NCI-H446 (cell line): ENCODE measurements at places on chromosomes 12 and 14.

DNA sequence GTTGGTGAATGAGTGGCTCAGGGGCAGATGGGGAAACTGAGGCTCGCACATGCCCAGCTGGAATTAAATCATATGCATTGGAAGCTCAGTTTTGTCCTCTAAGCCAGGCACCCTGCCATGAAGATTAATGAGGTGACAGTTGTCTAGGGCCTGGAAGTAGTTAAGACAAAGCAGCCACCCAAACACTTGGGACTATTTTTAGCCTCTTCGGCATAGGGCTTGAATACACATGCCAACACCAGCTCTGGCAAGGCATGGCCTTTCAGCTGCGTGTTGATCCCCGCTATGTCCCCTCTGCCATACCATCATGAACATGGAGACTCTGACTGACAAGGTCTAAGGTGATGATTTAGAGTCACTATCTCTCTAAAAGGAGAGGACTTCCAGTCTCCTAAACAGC lies 250.2 kb downstream of the KSR2 start:
- DNase-seq: no peak

DNA sequence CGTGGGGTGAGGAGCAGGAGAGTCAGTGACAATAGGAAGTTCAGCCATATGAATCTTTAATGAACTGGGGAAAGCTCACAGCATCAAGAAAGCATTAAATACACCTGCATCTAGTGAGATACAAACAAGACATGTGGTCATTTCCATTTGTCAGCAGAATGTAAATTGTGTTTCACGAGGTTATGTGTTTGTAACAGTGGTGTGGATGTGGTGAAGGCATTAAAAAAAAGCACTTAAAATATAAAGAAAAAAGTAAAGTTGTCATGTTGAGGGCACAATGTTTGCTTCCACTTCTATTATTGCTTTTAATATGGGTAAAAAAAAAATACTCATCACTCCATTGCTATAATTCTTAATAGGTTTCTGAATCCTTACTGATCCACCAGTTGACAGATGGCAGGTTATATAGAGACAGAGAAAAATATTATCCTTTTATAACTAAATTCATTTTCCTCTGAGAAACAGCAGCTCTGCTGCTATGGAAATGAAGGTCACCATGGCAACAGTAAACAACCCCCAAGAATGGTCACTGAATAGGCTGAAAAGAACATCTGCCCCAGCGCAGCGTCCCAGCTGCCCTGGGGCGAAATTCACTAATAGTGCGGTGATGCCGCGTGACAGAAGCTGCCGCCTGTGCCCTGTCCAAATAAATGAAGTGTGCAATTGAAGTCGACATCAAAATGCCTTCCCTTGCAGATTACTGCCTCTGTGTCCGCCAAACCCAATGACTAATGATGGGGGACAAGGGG lies 226.1 kb downstream of the FOXN3 start:
- DNase-seq: peak; percentile 70

GRCh38 chr12:10025236-10025635 lies 5.2 kb upstream of the CLEC9A start:
- DNase-seq: no peak

- no peak for DNase-seq
Observed at GRCh38 chr12:4203772-4204376, 69.7 kb upstream of the CCND2 start.

DNA sequence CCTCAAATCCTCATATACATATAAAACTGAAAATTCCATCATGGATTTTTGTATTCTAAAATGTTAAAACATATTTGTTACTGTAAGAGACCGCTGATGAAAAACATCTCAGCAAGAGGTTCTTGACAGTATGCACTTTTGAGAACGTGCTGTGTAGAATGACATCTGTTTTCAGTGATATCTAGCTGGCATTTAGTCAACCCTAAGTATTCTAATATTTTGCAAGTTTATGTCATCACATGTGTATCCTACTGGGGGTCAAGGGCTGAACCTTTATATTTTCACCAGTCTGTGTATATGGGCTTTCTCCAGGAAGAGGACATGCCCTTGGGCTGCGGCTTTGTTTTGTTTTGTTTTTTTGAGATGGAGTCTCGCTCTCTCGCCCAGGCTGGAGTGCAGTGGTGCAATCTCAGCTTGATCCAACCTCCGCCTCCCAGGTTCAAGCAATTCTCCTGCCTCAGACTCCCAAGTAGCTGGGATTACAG lies 22.0 kb upstream of the YARS2 start:
- DNase-seq: no peak

- DNase-seq: no peak
Observed at GRCh38 chr12:88313554-88313953, 171.4 kb downstream of the TMTC3 start.

DNA sequence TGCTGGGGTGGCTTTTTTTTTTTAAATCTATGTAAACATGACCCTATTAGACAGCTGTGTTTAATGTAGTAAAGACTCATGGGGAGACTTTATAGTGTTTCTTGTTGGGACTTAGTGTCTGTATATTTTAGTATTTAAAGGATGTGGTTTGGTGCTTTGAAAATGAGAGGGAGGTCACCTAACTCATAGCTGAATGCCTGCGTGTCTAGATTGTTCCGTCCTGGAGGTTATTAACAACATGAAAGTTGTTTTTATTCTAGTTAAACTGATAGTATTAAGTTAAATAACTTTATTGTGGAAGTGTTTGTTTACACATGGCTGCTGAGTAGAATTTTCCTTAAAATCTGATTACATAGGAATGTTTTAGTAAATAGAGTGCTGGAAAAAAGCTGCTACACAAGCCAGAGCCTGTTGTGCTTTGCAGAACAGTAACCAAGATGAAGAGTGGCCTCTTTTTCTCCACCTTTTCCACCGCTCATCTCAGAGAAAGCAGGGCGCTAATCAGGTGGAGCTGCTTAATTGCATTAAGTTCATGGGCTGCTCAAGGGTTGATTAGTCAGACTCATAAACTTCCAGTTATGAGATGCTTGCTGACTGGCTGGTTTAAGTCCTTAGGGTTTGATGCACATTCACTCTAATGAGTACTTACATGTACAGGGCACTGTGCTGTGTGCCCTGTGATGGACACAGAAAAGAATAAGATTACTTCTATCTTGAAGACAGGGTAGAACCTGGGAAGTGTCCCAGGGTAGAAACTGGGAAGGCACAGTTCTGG lies 62.7 kb downstream of the FBXO34 start:
- no peak for DNase-seq

GRCh38 chr14:68978172-68978911 lies 760 bp downstream of the ACTN1 start:
- DNase-seq: no peak

GRCh38 chr12:49036029-49036428 lies 17.5 kb upstream of the PRKAG1 start:
- no peak for DNase-seq

- no peak for DNase-seq
Observed at GRCh38 chr14:95229749-95230148, 72.4 kb upstream of the DICER1 start.

- no peak for DNase-seq
Observed at GRCh38 chr12:45828402-45828801, 98.9 kb downstream of the ARID2 start.

- no peak for DNase-seq
Observed at GRCh38 chr14:89681086-89682018, 264.3 kb upstream of the FOXN3 start.

DNA sequence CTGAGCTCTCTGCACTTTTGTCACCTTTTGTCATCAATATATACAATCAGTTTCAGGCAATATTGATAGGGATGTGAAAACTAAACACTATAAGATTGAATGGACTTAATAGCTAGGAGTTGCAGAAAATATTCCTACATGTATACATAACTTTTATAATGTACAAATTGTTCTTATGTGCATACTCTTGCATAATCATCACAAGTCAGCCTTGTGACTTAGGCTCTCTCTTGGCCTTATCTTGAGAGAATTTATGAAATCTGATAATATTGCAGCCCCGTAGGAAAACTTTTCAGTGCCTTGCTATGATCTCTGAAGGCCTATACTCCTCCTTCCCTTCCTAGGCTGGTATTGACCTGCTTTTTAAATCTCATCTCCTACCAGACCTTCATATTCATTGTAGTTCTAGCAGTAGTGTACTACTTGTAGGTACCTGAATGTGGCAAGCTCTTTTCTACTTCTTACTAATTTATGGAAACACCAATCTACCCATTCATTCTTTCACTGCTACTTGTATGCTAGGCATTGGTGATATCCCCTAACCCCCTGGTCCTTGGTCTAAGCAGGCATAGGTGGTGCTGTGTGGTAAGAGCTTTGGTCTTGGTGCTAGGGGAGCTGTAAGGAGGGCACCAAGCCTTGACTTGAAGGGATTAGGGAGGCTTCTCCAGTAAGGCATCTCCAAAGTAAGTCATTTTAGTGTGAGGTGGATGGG lies 100.0 kb downstream of the PRKCH start:
- DNase-seq: no peak

GRCh38 chr14:99794151-99794780 lies 1.1 kb downstream of the EML1 start:
- DNase-seq: no peak

GRCh38 chr14:28381656-28382055 lies 384.9 kb upstream of the FOXG1 start:
- no peak for DNase-seq

GRCh38 chr14:105383083-105383730 lies 15.1 kb upstream of the TEX22 start:
- no peak for DNase-seq
